Astrocyte of the hippocampus (primary cell): ENCODE measurements at places on chromosomes 2 and 18.

- no peak for DNase-seq
These were observed 31.2 kb upstream of the GALM start for GRCh38 chr2:38634684-38635083.

- DNase-seq: peak; percentile 62
These were observed 117.4 kb downstream of the FMNL2 start for GRCh38 chr2:152452256-152452973.

- no peak for DNase-seq
These were observed 30.7 kb upstream of the SLC35F6 start for GRCh38 chr2:26733413-26733812.

DNA sequence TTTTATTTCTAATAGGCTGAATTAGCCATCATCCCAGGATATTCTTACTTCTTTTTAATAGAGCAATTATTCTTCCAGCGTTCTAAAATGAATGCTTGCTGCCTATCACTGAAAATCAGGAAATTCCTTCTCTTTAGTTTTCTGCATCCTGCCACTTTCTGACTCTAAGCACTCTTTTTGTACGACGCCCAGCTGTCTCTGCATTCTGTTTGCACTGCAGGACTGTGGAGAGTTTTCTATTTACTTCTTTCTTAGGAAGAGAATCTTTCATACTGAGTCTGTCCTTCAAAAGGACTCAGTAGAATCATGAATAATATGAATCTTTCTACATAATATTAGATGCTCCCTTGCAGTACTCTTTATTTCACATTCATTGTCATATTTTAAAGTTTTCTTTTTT is 360.4 kb upstream of the DSEL start:
- DNase-seq: no peak

GRCh38 chr2:150640039-150640438 is 152.6 kb upstream of the RND3 start:
- DNase-seq: peak; percentile 22

DNA sequence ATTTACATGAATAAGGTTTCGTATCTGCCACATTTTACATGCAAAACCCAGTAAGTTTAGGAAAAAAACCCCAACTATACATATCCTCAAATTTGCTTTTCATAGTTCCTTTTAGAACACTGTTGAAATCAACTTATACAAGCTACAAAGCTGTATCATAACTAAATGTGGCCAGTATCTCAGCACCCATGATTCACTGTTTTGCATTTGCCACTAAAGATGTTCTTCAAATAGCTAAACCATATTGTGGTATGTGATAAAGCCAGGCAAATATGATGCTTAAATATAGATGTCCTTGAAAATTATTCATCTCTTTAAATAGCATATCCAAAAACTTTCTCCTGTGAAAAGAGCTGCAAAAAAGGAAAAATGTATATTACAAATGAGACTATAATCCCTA is 29.9 kb downstream of the ROCK2 start:
- no peak for DNase-seq

DNA sequence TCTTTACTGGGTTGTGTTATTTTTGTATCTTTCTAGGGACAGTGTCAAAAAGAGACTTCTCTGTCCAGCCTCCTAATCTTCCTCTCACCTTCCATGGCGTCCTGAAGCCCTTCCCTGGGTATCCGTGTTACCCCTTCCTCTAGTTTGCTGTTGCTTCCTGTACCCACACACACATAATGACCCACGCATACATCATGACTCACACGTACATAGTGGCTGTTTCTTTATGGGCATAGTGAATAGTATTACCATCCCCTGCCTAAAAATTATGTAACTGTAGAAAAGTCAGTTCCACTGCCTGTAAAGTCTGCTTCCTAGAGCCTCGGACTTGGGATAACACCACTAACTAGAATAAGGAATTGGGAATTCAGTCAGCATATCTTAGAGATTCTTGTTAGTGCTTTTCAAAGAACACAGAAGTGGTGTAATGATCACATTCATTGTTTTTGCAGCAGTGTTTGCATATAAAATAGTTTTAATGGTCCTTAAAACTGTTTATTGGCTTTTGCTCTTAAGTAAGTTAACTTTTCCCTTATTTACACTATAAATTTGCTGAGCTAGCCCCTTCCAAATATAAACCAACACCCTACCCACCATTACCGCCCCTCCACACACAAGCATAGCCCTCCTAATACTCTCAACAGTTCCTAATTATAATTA is 308.4 kb upstream of the RAB12 start:
- no peak for DNase-seq

DNA sequence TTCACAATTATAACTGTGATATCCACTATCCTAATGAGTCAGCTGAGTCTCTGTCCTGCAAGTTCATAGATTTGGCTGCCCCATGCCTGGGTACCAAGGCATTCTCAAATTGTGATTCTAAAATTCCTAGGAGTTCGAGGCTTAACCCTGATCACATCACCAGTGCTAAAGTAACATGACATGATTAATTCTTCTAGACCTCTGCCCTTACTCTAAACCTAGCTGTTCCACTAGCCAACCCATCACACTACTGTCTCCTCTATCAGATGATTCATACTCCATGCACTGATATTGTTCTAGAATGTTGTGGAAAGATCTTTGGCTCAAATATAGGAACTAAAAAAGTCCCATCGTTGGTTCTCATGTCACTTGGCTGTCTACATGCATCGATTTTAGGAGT is 487.6 kb downstream of the PIK3C3 start:
- DNase-seq: no peak

DNA sequence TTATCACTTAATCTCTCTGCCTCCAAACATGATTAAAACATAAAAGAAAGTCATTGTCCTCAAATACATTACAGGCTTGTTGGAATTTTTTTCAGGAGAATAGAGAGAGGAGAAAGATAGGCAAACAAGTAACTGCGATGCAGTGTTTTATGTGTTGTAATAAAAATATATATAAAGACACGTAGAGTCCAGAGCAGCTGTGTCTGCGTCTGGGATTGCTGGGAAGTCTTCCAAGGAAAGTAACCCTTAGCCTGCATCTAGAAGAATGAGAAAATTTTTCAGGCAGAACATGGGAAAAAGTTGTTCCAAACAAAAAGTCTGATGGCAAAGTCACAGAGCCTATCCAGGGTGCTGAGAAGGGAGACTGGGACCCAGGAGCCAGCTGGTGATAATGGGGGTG is 91.8 kb upstream of the ST6GAL2 start:
- DNase-seq: no peak

- DNase-seq: no peak
These were observed 13.9 kb downstream of the IL37 start for GRCh38 chr2:112924821-112925220.

DNA sequence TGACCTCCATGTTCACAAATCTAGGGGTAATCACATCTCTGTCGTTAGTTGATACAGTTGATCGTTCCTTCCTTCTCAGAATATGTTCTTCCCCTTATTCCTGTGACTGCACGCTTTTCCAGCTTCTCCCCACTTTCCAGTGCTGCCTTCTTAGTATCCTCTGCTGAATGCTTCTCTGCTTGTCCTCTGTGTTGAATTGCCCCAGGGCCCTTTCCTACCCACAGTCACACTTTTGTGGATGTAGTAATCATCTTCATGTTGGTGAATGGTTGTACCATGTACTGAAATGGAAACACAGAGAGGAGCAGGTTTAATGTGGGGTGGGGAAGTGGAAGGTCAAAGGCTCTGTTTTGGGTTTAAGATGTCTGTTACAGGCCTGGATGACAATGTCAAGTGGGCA is 47.2 kb downstream of the EML6 start:
- no peak for DNase-seq

DNA sequence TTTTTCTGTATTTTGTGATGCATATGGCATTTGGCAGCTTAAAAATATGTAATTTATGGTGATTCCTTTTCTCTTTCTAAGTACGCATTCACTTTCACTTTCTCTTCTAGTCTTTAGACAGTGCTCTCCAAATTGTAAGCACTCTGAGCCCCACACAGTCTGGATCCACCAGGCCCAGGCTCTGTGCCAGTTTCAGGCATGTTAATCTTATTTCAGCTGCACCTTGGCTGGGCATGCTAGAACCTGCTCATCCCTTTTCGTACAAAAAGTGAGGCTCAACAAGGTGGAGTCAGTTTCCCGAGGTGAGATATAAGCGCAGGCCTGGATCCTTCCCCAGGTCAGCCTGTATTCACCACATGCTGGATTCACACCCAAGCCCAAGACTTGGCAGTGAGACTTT is 203.9 kb downstream of the MTX2 start:
- peak; percentile 12 for DNase-seq
